Smooth muscle cell of the umbilical artery (primary cell): ENCODE measurements at places on chromosomes 3 and 15. TPM values are rescaled to one million over a fixed set of nuclear protein-coding genes. Genes with fewer than 3 reads are reported as not detected.

CSPG4 gene
- total RNA-seq = 63.0 and 213 TPM in 2 replicates

MOBP gene
- total RNA-seq = not detected in 2 replicates

PP2D1 gene
- not detected in 2 replicates for total RNA-seq

METTL6 gene
- total RNA-seq = 27.1 and 34.7 TPM in 2 replicates

NOX5 gene
- 0.30 and 0.65 TPM in 2 replicates for total RNA-seq
